ENCODE measurements at places on chromosomes 12 and 14. TPM values are rescaled to one million over a fixed set of nuclear protein-coding genes. Genes with fewer than 3 reads are reported as not detected.

TMEM132D gene
- 7.5 TPM for total RNA-seq

ZFHX2 gene
- 5.0 TPM for total RNA-seq

HOTAIR gene
- not detected for total RNA-seq

CDKL1 gene
- 15.0 TPM for total RNA-seq

Data from parietal lobe (tissue), 2 donors.